NCI-H774 (cell line): ENCODE measurements at places on chromosomes 12 and 14.

DNA sequence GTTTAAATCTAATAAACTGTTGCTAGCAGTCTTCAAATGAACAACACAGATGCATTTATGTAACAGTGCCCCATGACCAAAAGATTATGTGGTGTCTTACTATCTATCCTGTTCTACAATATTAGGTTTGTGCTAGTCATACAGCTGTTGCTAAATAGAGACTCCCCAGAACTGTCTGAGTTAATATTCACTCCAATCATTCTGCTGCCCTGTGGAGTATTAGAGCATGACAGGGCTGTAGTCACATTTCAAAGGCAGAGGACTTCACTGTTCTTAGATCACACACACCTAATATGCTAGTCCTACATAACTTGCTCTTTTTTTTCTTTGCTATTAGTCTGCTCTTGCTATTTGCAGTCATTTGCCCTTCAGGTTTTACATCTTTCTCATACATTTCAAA is 157.6 kb upstream of the MDGA2 start:
- no peak for DNase-seq

- no peak for DNase-seq
Observed at GRCh38 chr14:51697848-51698247, 46.1 kb downstream of the FRMD6 start.

DNA sequence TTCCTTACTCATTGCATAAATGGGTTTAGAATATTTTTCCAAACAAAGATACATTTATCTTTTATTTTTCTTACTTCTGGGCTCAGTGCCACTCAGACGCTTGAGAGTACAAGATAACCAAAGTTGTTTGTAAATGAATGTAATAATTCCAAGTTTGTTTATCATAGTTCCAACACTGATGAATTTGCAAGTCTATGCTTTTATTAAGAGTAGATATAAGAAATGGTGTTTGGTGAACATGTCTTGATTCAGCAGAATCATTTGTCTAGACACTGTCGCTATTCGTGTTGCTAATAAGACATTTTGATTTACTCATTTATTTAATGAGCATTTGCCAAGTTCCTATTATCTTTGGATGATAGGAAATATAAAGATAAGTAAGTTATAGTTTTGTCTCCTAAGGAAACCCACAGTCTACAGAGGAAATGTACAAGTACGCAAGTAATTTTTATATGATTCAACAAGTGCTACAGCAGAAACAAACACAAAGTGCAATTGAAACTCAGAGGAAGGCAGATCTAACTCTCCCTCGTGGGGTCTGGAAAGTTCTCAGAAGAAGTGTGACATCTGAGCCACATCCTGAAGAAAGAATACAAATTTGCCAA is 132.8 kb upstream of the FSCB start:
- no peak for DNase-seq

DNA sequence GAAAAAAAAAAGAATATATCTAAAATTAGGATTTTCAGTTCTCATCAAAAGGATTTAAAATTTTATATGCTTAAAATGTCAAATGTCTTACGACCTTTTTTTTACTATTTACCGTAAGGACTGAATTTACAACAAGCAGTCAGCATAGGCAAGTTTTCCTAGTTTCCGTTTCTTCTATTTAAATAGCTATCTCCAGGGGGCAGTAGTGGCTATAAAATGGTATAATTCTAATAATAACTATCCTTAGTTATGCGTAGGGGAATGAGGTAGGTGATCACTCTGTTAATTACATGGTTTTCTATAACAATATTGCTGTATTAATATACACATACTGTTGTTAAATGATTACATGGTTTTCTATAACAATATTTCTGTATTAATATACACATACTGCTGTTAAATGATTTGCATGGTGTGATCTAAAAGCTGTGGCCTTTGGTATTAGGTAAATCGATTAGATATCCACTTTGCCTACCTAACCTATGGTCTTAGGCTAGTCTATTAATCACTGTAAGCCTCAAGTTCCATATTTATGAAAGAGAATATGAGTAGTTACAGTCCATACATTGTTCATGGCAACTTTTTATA is 217.7 kb upstream of the PDZRN4 start:
- DNase-seq = no peak

- no peak for DNase-seq
Observed at GRCh38 chr12:22034709-22035506, 11.1 kb upstream of the CMAS start.

DNA sequence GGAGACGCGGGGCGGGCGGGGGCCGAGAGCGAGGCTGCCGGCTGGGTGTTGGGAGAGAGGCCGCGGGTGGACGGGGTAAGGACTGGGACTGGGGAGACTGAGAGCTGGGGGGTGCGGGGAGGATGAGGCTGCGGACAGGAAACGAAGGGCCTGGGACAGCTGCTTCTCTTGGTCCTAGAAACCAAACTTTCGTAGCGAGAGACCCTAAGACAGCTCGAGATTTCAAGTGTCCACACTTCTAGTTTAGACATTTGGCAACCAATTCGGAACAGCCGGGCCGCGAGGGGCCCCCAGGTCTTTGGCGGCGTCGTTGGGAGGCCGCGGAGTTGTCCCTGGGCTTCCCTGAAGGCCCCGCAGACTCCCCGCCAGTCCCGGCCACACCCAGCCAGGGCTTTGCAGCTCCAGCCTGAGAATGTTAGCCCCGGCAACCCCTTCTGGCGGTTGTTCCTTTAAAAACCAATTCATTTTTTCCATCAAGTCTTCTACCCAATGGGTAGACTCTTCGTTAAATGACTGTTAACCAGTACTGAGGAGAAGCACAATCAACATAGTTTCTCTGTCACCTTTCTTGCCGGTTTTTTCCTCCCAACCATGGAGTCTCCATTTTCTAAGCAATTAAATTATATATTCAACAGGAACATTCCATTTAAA is 11.5 kb downstream of the NKX2-1 start:
- DNase-seq = no peak

- no peak for DNase-seq
Observed at GRCh38 chr12:46174061-46174662, 94.7 kb downstream of the SLC38A1 start.
